ENCODE measurements at places on chromosomes 7 and 10.

DNA sequence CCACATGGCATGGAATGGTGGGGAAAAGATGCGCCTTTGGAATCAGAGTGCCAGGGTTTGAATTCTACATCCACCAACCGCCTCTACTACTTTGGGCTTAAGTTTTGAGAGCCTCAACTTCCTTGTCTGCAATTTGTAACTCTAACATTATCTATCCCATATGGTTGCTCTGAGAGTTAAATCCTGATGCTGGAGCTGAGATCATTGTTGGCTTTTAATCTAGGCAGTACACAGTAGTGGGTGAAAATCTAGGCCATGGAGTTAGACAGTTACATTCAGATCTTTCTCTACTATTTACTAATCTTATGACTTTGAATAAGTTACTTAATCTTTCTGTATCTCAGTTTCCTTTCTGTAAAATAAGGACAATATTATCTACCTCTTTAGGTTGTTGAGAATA lies 149.7 kb upstream of the AOAH start:
- DNase-seq = no peak

DNA sequence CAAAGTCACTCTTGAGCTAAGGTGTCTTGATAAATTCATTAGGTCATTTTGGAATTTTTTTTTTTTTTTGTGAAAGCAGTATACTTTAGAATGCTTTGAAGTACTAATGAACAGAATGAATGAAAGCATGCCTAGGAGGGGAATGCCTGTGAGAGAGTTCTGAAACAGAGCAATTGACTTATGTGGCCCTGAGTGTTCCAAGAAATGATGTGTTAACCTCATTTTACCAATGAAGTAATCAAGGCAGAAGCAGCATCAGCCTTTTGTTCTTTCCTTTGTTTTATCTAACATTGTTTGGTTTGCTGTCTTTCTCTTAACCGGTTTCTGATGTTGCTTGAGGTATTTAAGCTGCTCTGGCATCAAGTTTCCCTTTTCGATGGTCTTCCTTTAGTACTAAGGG lies 154.6 kb upstream of the HGF start:
- no peak for DNase-seq

DNA sequence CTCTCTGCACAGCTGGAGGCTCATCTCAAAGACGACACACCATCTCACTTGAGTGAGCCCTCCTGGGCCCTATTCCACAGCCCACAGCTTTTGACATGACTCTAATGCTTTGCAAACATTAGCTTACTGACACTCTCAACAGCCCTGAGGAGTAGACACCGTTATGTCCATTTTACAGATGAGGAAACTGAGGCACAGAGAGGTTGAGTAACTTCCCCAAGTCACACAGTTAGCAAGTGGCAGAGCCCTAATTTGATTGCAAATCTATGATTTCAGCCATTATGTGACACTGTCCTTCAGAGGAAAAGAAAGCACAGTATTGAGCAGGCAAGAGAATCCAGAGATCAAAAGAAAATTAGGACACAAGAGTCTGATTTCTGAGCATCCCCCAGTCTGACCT lies 16.0 kb downstream of the SLC25A13 start:
- no peak for DNase-seq

- DNase-seq = no peak
Observed at GRCh38 chr10:77403761-77404160, 233.8 kb downstream of the KCNMA1 start.

DNA sequence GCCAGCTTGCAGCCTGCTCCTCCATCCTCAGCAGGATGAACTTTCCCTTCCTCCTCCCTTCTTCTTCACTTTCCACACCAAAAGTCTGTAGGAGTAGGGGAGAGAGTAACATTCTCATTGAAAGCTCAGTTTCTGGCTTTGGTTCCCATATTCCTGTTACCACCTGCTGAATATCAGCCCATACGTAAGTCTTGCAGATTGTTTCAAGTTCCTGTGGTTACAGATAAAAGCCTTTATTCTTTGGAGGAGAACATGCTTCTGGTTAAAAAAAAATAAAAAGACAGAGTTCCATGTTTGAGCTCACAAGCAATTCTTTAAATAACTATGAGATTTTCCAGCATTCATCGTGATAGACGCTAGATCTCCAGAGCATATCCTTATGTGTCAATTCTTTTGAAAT lies 637.3 kb downstream of the SUGCT start:
- no peak for DNase-seq

DNA sequence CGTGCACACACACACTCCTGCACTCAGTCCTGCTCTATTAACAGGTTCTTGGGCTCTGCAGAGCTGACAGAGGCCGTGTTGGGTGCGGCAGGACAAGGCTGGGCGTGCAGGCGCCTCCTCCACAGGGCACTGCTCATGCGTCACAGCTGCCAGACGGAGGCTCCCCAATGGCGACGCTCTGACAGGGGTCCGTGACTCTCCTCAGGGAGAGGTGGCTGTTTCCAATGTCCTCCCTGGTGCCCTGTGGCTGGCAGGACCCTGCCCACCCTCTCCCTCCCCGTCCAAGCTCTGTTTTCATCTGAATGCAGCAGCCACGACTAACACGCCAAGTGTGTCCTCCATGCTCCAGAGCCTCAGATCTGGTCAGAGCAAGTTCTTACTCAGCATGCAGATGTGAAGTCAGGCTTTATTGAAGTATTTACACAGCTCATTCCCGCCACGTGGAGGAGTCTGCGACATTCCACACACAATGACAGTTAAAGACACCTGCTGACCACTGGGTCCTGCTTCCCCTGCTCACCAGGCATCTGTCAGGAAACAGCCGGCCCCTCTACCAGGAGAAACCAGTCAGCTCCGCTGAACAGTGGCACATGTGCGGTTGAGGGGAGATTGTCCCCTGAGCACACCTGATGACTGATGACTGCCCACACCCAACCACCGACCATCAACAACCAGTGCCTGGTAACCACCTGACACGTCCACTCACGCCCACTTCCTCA lies 116.7 kb downstream of the VIPR2 start:
- no peak for DNase-seq

DNA sequence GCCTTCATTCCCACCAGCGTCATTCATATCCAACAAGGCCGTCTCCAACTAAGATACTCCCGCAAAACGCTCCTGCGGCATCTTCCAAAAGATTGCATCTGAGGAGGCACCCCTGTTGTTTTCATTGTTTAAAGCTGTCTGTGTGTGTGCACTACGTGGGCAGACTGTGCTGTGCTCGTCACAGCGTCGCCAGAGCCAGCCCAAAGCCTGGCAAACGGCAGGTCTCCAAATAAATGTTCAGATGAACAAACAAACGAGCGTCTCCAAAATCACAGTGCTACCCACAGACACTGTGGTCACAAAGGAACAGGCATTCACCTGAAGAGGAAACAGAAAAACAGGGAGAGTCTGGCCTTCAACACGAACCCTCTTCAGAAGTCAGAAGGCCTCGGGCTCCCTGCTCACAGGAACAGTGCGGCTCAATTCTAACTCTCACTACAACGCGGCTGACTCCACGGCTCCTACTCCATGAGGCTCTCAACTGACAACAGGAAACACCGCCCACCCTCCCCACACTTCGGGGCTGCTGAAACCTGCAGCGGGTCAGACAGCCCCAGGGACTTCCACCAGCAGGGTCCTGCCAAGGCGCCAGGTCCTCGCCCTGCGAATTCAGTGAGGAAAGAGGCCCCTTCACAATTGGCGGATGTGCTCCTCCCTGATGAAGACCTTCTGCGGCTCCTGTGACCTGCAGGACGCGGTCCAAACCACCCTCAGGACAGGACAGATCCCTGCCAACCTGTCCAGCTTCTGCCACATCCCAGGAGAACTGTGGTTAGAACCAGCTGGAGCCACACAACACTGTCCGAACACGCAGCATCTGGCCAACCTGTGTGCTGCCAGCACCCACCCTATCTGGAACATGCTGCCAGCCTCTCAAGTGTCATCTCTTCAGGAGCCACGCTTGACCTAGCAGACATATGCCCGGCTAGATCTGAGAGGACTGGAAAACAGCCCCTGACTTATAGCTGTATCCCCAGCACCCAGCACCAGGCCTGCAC lies 36.1 kb downstream of the MAD1L1 start:
- no peak for DNase-seq

- no peak for DNase-seq
Observed at GRCh38 chr10:132879408-132880127, 62.8 kb downstream of the CFAP46 start.

DNA sequence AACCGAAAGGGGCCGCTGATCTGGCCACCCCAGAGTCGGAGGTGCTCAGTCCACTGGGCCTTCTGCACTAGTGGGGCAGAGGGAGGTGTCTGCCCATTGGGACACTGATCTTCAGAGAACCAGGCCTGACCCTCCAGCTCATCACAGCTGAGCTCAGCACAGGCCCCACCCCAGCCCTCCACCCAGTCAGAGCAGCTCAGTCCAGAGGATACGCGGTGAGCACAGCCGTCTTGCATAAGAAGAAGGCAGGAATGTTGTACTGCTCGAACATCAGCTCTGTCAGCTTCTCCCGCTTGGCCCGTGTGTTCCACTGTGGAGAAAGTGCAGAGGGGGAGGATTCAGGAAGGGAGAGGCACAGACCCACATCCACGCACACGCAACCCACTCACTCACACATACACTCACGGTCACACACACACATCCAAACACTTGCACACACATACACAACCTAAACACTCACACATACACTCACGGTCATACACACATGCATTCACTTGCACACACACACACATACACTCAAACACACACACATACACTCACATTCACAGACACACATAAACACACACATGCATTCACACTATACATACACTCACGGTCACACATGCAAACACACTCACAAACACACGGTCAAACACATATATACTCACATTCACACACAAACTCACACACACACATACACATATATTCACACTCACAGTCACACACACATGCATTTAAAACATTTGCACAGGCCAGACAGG lies 6.3 kb downstream of the ACTL6B start:
- no peak for DNase-seq

DNA sequence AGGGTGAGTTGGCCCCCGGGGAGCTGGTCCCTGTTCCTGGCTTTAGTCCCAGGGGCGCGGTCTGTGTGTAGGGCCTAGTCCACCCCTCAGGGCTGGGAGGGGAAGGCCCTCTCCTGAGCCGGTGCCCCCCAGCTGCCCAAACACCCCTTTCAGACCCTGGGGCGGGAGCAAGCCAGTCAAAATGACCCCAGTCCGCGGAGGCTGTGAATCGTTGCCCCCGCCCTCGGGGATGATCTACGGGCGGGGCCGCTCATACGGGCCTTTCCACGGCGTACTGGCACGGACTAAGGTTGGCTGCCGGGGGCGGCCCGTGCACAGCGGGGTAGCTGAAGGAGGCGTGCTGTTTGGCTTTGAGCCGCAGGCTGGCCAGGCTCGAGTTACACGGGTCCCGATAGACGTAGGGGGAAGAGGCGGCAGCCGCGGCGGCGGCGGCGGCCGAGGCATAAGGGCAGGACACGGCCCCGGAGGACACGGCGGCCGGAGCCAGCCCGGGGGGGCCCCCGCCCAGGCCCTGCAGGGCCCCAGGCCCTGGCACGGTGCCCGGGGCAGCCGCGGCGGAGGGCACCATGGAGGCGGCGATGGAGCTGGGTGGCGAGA lies 4.3 kb downstream of the ELOVL3 start:
- DNase-seq = no peak

- no peak for DNase-seq
Observed at GRCh38 chr10:10587744-10588393, 429.8 kb upstream of the CELF2 start.

DNA sequence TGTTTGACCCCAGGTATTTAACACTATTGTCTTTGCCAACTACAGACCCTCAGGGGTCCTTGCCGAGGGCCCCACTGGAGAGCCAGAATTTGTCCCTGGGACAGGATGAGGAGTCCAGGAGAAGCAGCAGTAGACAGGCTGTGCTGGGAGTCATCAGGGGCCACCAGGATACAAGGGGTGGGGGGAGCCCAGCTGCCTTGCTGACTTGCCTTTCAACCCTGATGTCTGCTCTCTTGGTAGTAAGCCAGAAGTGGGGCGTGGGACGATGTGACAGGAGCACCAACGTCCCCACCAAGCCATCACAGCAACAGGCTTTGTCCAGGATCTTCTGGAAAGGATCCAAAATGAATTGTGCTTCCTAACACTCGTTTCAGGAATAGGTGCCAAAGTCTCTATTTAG lies 62.4 kb upstream of the CDCA7L start:
- no peak for DNase-seq

- DNase-seq = no peak
Observed at GRCh38 chr10:130985158-130985753, 326.3 kb downstream of the TCERG1L start.

GRCh38 chr7:28498636-28499035 lies 86.3 kb downstream of the CREB5 start:
- DNase-seq = no peak

- DNase-seq = no peak
Observed at GRCh38 chr10:5844345-5845055, 31.3 kb upstream of the GDI2 start.

DNA sequence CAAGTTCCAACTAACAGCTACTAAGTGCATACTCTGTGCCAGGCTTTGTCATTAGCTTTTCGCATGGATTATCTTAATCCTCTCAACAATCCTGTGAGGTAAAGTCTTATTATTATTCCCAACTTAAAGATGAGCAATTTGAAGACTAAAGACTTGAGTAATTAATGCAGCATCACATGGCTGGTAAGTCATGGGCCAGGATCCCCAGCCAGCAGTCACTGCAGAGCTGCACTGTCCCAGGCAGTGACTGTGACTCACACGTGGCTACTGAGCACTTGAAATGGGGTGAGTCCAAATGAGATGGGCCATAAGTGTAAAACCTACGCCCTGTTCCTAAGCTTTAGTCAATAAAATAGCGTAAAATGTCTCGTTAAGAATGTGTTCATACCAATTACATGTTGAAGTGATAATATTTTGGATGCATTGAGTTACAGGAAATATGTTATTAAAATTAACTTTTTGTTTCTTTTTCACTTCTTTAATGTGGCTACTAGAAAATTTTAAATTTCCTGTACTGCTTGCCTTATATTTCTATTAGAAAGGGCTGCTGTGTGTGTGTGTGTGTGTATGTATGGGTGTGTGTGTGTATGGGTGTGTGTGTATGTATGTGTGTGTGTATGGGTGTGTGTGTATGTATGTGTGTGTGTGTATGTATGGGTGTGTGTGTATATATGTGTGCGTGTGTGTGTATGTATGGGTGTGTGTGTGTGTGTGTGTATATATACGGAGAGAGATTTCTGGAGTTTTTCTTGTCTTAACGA lies 756.3 kb downstream of the AUTS2 start:
- DNase-seq = no peak

GRCh38 chr7:101963693-101964092 lies 146.3 kb downstream of the CUX1 start:
- DNase-seq = no peak

Measured in stimulated activated CD4-positive, alpha-beta T cell treated with anti-CD3 and anti-CD28 coated beads, Interleukin-1b, Interleukin-23, amount 100 ng/mL, for 1 hour (primary cell).